ENCODE measurements at places on chromosomes 1 and 21.

- DNase-seq = no peak
Measured at GRCh38 chr1:24060482-24060881, 51.5 kb downstream of the MYOM3 start.

GRCh38 chr1:225596736-225597135 lies 56.2 kb downstream of the ENAH start:
- no peak for DNase-seq

- no peak for DNase-seq
Measured at GRCh38 chr1:17711577-17711910, 43.6 kb upstream of the ACTL8 start.

DNA sequence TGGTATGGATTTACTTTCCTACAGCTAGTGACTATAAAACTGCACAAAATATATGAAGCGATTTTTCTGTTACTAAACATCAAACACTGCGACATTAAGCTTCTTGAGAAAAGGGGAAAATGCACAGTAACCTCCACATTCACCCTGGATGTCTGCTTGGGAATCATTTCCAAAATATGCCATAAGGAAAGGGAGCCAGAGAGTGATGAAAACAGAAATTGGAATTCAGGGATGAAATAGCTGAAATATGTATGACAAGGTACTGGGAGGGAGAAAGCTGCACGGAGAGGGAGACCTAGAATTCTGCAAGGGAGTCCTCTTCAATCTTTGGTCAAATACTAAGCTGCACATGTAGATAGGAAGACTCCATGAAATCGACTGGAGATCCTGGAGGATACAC lies 31.6 kb upstream of the RAB3GAP2 start:
- no peak for DNase-seq

DNA sequence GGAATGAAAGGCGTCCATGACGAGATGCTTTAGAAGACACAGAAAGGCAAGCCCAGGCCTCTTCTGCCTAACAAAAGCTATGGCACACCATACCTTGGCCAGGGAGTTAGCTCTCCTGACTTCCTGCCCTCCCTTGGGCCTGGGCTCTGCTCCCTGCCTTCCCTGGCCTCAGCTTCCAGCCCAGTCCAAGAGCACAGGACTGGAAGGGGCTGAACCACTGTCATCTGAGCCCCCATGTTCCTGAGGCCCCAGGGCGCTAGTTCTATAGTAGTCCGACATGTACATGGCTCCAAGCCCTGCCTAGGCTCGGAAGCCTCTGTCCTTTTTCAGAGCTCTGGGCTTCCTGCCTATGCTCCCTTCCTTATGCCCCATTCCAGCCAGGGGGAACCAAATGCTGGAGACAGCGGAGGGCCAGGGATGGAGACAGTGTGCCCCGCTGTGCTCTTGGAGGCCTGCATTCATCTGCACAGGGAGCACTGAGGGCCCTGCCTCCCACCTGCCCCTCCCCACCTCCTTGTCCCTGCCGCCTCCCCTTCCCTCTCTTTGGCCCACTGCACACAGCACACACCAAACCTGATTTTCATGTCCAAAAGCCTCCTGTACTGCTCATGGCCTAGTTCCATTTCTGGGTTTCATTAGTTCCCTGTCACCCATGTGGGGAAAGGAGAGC lies 240.1 kb downstream of the RHOU start:
- no peak for DNase-seq

DNA sequence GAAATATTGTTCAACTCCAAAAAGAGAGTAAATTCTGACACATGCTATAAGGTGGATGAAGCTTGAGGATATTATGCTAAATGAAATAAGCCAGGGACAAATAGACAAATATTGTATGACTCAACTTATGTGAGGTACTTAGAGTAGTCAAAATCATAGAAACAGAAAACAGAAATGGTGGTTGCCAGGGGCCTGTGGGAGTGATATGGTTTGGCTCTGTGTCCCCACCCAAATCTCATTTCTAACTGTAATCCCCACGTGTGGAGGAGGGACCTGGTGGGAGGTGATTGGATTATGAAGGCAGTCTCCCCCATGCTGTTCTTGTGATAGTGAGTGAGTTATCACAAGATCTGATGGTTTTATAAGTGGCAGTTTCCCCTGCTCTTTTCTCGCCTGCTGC lies 24.7 kb upstream of the DISP1 start:
- DNase-seq = no peak

DNA sequence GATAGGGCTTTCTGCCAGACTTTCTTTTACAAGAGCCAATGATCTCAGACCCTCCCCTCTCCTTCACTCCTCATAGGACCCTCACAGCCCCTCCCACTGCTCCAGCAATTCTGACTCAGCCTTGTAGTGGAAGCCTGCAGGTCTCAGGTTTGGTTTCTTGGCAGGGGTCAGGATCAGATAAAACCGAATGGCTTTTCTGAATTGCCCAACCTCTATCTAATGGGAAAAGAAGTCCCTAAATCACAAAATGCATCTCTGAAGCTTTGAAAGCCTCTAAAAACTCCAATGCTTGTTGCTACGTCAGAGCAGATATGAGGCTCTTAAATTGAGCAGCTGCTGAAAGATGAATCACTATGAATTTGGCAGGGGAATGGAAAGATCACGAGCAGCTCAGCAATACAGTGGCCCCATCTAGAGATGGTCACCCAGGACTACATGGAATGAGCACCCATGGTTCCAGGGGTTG lies 74.5 kb downstream of the NID1 start:
- no peak for DNase-seq

- DNase-seq = no peak
Measured at GRCh38 chr1:173329726-173330125, 122.6 kb upstream of the TNFSF4 start.

GRCh38 chr21:41315726-41316125 lies 875 bp upstream of the FAM3B start:
- DNase-seq = no peak

DNA sequence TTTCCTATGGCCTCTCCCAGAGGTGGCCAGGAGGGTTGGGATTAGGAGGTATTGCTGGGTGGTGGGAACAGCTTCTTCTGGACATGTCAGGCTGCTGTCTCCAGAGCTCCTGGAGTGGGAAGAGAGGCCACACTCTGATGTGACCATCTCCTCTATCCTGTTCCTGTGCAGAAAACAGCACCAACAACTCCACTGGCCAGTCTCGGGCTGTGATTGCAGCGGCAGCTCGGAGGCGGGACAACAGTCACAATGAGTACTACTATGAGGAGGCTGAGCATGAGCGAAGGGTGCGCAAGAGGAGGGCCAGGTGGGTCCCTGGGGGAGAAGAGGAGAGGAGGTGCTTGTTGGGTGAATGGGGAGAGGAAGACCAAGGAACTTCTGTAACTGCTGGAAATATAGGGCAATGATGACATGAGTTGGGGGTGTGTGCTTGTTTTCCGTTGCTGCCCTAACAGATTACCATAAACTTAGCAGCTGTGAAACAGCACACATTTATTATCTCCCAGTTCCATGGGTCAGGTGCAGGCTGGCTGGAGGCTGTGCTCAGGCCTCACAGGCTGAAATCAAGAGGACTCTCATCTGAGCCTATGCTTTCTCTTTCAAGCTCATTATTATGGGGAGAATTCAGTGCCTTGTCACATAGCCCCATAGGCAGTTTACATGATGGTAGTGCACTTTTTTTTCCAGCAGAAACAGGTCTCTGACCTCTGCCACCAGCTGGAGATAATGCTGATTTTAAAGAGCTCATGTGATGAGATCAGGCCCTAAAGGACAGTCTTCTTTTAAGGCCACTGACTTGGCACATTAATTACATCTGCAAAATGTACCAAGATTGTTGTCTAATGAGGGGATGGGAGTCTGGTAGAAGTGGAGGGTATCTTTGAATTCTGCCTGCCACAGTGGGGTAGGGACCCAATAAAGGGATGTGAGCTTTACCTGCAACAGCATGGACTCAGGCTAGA lies 20.8 kb downstream of the VANGL2 start:
- no peak for DNase-seq

GRCh38 chr21:35206141-35207125 lies 157.3 kb upstream of the RUNX1 start:
- no peak for DNase-seq

DNA sequence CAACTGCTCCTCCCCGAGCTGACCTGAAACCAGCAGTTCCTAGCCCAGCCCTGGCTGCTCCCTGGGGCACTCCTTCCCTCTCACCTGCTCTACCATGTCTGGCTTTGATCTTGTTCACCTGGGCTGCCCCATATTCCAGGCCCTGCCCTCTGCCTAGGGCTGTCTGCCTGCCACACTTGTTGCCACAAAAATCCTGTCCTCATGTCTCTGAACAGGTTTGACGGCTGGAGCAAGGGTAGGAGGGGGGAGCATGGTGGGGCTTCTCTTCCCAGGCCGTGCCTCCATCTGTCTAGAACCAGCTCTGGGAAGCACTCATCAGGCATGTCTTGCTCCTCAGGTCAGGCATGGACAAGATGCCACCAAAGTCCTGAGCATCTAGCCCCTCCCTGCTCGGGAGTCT lies 44.3 kb upstream of the WNT2B start:
- DNase-seq = no peak

GRCh38 chr1:57232500-57232899 lies 191.4 kb downstream of the DAB1 start:
- no peak for DNase-seq

DNA sequence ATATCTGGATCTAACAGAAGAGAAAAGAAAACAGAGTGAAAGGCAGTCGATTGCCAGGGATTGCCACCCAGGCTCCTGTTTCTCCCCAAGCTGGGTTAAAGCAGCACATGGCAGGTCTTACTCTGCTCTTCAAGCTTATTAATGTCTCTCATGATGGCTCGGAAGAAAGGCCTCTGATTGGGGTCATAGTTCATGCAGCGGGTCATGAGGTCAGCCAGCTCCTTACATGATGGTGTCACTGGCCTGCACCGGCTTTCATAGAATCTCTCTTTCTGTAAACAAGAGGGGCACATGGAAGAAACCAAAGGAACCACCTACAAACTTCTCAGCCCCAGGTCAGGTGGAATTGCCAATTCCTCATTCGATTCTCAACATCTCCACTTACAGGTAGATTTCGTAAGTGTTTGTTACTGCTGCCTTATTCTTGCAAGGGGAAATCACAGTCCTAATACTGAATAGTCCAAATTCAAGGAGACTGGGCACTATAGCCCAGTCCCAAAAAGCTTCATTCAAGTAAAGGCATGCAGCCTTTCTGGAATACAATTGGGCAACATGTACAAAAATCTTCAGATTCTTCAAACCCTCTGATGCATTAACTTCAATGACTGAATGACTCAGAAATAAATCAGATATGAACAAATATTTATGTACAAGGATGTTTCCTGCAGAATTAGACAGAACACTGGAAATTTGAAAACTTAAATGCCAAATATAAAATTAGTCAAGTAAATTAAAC lies 96.6 kb downstream of the RAVER2 start:
- no peak for DNase-seq

DNA sequence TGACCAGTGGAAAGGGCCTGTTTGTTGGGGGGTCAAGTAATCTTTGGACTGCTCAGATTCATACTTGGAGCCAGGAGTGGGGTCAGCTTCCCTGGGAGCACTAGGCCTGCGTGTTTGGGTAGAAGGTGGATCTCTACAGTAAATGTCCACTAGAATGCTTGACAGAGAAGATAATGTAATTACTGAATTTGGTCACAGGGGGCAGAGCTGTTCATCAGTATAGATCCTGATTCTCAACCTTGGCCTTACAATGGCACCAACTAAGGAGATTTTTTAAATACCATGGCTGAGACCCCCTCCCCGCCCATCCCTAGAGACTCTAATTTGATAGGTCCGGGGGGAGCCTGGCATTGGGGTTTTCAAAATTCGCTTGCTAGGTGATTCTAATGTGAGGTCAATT lies 217.5 kb upstream of the PLXNA2 start:
- DNase-seq = no peak

DNA sequence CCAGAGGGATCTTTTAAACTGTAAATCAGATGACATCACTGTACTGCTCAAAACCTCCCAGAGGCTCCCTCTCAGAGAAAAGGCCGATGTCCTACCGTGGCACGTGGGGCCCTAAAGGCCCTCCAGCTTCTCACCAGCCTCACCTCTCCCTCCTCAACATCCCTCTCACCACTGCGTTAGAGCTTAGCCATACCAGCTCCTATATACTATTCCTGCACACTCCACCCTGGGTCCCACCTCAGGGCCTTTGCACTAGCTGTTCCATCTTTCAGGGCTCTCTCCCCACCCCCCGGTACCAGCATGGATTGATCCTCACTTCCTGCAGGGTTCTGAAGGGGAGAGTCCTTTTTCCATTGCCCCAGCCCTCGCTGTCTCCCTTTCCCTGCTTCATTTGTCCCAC lies 111.8 kb downstream of the KAZN start:
- no peak for DNase-seq

DNA sequence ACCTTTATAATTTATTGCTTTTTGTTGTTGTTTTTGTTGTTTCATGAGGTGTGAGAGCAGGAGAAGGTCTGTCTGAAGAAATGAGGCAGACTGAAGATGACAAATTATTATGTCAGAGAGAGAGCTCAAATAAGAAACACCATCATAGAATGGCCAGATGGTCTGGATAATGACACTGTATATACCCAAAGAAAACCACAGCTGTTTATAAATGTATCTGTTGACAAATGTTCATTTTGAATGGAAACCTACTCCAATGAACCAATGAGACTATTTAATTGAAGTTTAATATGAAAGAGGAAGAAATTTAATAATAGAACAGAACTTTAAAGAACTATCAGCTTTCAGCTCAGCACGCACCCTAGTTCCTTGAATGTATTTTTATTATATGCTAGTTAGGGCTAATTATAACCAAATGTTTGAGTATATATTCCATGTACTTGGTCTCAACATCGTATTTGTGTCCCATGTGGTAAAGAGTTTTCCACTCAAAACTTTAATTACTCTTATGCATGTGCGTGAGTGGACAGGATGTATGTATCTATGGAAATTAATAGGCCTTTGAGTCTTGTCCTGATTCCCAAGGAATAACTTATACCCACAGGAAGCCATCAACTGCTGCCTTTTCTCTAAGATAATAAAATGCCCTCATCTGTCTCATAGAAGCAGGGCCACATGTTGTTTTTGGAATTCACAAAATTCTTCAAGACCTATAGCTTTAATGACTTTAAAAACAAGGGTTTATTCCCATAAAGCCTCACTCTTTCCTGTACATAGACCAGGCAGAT lies 202.7 kb downstream of the KCNK2 start:
- DNase-seq = no peak

- no peak for DNase-seq
Measured at GRCh38 chr1:235567812-235568503, 63.7 kb upstream of the B3GALNT2 start.

GRCh38 chr1:97610748-97611147 lies 310.1 kb downstream of the DPYD start:
- no peak for DNase-seq

GRCh38 chr1:98325646-98326440 lies 335.7 kb upstream of the SNX7 start:
- DNase-seq = no peak

DNA sequence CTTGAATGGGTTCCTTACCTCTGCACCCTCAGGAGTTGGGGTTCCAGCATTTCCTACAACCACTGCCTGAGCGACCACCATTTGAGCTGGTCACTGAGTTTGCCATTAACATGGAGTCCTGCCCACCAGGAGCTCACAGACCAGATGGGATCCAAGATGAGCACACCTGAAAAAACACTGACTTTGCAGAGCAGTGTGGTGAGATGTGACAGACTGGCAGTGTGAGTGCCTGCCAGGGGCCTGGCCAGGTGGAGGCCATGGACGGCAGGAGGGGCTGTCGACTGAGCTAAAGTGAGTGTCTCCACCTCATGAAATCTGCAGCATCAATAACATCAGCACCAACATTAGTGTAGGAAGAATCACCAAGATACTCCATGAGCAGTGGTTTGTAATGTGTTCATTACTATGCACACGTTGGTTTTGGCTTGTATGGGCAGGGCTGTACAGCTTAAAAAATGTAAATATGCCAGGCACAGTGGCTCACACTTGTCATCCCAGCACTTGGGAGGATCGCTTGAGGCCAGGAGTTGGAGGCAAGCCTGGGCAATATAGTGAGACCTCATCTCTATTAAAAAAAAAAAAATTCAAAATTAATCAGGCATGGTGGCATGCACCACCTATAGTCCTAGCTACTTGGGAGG lies 12.2 kb upstream of the MIXL1 start:
- DNase-seq = no peak
